ENCODE measurements at places on chromosomes 7 and 10.

DNA sequence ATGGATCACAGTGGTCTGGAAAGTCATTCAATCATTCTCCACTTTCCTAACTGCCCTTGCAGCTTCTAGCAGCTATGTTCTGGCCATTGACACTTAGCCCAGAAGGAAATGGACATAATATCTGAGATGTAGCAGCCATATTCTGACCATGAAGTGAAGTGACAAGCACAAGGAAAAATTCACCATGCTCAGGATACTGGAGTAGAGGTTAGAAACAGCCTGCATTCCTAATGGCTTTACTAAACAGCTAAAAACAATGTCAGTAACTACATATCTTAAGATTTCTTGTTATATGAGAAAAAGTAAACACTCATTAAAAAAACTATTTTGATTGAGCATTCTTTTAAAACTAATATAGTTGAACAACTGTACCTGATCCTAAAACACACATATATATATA, 443.8 kb downstream of the MAGI2 start:
- no peak for DNase-seq

- no peak for DNase-seq
These were observed 36.8 kb downstream of the CTBP2 start for GRCh38 chr10:125123476-125124114.

DNA sequence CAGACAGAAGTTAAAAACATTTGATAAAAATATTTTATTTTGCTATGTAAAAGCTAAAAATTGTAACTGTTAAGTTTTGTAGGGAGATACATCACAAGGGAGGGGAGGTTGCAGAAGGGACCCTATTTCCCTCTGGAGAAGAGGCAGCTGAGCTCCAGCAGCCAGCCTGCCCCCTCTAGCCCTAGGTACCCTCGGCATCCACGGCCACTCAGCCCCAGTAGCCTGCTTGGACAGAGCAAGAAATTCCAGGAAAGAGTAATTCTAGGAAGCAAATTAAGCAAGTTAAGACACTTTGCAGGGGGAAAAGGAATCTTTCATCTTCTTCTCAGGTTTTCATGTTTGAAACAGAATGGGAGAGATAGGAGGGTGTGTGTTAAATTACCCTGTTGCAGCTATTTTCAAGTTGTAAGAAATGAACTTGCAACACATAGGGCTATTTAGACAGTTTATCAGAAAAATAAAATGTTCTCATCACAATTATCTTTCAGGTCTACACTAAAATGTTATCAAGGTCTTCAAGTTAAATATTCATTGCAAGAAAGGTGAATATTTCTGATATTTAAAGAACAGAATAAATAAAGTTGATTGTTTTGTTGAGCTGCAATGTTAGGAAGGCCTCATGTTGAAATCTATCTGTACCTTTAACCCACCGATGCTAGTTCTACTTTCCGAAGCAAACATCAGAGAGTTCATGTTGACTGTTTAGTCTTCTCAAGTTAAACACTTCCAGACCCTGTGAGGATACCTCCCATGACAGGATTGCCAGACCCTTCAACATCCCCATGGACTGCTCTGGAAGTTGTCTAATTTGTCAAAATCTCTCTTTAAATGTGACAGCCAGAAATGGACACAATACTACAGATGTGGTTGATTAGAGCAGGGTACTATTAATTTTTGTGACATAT, 5.5 kb downstream of the SGCE start:
- DNase-seq, result no peak

- no peak for DNase-seq
These were observed 16.2 kb downstream of the DNAJB9 start for GRCh38 chr7:108585843-108586242.

GRCh38 chr7:1137517-1138167, 22.4 kb downstream of the ZFAND2A start:
- no peak for DNase-seq

DNA sequence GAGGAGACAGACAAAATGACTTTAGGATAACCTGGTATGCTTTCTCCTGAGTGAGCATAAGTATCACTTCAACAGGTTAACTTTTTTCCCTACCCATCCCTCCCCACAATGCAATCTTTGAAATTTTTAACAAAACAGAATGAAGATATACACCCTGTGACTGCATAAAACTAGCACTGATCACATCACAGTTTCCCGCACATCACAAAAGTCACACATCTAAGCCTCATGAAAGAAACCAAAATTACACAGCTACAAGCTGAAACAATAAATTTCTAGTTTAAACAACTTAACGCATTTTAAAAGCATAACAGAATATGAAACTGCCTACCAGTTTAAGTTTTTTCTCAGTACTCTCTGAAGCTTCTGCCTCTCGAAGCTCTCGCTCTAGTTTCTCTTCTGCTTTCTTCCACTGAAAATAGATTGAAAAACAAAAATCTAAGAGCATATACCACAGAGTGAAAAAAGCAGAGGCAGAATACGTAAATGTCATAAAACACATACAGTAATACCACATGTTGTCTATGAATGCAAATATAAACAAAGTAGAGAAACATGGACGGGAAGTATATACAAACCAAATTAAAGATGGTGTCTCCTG, 18.1 kb downstream of the NOC3L start:
- no peak for DNase-seq

DNA sequence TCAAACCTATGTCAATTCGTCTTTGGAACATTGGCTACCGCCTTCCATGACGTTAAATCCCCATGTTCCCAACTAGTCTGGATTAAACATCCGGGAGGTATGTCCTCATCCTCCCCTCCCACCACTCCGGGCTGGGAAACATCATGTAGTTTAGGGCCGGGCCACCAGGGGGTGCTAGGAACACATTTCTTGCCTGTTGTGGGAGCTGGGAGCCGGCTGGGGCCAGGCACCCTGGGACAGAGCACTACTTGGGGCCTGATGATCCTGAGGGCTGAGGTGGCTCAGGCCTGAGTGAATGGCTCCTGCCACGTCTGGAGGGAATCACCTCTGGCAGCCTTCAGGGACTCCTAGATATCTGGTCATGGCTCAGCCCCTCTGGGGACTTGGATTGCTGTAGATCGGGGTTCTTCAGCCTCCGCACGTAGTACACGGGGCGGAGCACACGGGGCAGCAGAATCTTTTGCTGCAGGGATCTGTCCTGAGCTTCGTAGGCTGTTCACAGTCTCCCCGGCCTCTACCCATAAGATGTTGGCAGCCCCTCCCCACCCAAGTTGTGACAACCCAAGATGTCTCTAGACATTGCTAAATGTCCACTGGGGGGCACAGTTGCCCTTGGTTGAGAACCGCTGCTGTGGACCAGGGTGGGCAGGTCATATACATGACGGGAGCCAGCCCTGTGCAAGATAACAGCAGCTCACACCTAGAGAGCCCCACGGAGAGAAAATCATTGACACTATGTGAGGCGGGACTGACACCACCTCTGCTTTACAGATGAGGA, 141.2 kb upstream of the ZNF716 start:
- no peak for DNase-seq

GRCh38 chr7:128453836-128454804, 1.6 kb upstream of the HILPDA start:
- DNase-seq, result no peak

DNA sequence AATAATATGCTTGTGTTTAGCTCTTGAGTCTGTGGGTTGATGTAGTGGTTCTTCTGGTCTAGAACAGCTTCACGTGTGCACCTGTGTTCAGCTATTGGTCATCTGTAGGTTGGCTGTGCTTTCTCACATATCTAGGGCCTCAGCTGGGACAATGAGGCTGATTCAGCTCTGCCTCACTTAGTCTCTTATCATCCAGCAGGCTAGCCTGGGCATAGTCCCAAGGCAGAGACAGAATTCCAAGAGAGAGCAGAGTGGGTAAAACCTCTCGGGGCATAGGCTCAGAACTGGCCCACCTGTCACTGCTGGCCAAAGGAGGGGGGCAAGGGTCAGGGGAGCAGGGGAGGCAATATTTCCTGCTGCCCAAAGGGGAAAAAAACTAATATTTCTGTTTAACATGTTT, 32.0 kb upstream of the MXI1 start:
- DNase-seq, result no peak

GRCh38 chr7:42981601-42982000, 49.4 kb downstream of the MRPL32 start:
- no peak for DNase-seq
